Inflammatory macrophage treated with lipopolysaccharide for 4 hours (primary cell): ENCODE measurements at places on chromosomes 1 and 21.
A peak's percentile ranks its signal among the peaks of the same experiment; 100 is the strongest.

- peak; percentile 63 for DNase-seq
Measured at GRCh38 chr1:202752774-202753173, 42.5 kb upstream of the SYT2 start.

- no peak for DNase-seq
Measured at GRCh38 chr1:229254910-229255541, 15.9 kb upstream of the RAB4A start.

DNA sequence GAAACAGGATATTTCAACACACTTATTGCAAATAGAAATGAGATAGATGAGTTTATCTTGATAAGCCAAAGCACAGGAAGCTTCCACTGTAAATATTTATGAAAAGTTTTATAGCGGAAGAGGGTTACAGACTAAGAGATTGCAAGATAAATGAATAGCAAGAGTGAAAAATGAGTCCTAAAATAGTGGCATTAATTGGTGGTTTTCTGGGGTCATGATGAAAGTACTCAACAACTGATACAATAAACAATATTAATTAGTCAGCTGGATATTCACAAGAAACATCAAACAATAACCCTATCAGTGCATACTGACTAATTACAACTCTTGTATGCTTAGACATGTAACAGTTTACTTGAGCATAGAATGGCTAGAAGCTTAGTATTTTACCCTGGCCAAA is 154.8 kb upstream of the CHODL start:
- no peak for DNase-seq

DNA sequence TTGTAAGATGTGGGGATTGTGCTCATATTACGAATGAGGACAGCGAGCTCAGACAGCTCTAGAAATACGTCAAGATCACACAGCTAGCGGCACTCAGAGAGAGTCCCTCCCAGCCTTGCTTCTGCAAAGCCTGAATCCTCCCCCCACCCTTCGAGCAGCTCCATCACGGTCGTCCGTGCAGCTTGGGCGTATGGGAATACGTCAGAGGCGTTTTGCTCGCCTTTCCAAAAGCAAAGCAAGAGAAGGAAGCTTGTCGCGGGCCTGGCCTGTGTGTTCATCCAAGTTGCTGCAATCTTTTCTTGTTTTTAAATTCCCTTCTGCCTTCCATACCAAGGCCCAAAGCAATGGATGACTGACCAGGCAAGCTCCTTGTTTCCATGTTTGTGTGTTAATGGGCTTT is 125.5 kb upstream of the IRF2BP2 start:
- DNase-seq: no peak

DNA sequence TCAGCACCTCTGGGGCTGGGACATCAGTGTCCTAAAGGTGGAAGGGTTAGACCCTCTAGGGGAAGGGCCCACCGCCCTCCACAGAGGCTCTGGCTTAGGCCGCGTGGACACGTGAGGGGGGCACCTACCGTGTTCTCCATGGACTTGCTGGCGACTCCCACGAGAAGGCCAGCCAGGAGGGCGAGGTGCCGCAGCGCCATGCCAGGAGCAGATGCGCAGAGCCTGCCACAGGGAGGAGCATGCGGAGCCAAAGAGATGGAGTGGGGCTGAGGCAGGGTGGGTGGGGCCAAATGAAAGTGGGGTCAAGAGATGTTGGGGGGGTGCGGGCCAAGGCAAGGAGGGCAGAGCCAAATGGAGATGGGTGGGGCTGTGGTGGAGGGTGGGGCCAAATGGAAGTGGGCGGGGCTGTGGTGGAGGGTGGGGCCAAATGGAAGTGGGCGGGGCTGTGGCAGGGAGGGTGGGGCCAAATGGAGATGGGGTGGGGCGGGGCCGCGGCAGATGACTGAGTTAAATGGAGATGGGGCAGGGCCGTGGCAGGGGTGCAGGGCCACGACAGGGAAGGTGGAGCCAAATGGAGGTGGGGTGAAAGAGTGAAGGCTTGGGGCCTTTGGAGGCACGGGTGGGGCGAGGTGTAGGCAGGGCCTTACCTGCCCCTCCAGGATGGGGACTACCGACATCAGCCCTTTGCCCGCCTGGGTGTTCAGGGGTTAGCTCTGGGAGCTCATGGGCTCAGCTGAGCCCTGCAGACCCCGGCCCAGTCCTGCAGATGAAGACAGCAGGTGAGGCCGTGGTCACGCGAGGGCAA is 17.4 kb upstream of the RNF223 start:
- DNase-seq: no peak

DNA sequence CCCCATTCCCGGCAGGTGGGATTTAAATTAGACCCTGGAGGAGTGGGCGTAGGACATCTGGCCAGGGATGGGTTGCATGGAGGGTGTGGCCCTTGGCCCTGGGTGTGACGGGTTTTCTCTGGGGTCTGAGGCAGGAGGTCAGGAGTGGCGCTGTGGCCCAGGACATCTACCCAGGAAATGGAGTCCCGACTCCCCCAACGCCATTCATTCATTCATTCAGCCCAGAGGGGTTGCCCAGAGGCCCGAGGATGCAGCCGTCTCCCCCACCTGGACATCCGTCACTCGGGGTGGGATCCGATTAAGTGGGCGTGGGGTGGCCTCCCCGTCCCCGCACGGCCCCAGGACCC is 663 bp downstream of the ATP13A2 start:
- no peak for DNase-seq

- DNase-seq: peak; percentile 62
Measured at GRCh38 chr1:183543619-183544204, 46.5 kb downstream of the NCF2 start.

DNA sequence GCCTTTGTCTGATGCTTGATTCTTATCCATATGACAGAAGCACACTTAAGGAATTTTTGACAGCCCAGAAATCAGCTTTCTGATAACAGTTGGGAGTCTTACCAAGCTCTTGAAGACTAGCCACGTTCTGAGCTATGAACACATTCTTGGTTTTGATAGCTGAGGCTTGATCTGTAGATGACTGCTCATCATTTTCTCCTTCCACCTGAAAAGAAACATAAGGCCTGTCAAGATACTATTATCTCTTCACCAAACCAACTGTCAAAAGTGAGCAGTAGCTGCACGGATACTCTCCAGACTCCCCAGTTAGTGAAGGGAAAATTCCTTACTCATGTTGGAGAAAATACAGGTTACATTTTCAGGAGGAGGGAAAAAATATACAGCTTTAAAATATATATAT is 12.2 kb downstream of the UBR4 start:
- no peak for DNase-seq

DNA sequence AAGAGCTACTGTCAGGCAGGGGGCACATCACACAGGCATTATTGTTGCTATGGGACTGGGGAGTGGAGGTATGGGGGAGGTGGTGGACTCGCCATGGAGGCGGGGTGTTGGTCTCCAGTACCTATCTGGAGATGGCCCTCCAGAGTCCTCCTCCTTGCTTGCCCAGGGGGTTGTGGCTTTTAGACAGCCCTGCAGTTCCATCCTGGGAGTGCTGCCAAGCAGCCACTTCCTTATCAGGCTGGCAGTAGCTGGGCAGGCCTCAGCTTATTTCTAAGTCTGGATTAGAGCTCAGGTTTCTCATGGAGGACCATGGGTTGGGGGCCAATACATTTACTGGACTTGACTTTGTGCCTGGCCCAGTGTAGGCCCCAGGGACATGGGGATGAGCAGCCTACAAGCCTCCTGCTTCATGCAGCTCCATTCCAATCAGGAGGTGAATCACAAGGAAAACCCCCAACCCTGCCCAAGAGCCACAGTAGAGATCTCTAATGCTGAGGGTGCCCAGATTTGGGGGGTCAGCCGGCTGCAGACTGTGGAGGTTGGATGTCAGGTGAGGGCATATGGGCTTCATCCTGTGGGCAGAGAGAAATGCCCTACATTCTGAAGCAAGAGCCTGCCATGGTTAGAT is 210.7 kb upstream of the EDN2 start:
- peak; percentile 24 for DNase-seq

DNA sequence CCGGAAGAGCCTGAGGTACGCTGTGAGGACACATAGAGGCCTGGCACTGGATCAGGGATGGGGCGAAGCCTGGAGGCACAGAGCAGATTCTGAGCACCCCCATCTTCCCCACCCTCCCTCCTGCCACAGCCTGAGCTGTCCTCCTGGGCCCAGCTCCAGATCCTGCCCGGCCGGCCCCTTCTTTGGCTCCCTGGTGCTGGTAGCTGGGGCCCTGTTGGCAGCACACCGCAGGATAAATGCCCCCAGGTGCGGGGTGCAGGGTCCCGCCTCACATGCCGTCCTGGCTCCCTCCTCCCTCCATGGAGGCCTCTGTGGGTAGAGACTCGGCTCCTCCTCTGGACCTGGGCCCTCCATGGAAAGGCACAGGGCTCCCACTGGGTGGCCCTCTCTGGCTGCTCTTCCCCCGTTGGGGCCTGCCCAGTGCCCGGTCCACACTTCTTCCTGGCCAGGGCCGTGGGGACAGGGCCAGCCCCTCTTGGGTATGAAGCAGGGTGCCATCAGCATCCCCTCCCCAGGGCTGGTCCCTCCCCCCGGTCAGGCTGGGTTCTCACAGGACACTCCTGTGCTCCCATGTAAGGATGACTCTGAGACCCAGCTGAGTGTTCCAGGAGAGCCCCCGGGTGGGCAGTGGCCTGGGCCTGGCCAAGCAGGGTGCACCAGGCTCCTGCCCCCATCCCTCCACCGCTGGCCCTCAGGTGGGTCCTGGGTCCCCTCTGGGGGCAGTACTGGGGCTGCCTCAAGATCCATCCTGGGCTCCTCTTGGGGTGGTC is 1.1 kb upstream of the OBSCN start:
- DNase-seq: no peak

GRCh38 chr1:92210701-92211100 is 7.0 kb upstream of the C1orf146 start:
- DNase-seq: no peak

DNA sequence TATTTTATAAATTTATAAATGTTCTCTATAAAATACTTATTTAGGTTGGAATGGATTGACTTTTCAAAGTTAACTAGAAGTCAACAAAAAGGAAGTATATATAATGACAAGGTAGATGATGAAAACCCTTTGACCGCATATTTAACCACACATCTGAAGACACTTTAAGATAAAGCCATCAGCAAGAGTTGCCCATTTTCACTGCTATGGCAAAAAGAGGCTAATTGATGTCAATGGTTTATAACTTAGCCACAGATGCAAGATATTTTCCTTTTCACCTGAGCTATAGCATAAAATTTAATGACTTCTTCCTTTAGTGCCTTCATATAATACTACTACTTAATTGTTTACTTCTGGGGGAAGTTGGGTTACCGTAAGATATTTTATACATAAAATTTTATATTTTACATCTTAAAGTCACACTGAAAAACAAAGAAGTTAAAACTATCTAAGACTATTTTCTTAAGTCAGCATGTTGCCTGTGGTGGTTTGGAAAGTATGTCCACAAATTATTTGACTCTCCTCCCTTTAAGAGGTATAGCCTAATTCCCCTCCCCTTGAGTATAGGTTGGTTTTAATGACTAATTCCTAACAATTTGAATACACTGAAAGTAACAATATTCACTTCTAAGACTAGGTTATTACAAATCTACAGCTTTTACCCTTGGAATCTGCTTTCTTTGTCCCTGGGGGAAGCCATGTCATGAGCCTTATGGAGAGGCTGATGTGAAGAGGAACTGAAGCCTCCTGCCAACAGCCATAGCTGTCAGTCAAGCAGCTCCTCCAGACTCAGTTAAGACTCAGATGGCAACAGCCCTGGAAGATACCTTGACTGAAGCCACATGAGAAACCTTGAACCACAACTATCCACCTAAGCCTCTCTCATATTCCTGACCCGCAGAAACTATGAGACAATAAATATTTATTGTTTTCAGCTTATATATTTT is 40.3 kb upstream of the LRRC8B start:
- DNase-seq: peak; percentile 29

GRCh38 chr1:99557546-99558202 is 88.2 kb upstream of the PALMD start:
- no peak for DNase-seq

- peak; percentile 78 for DNase-seq
Measured at GRCh38 chr1:44707959-44708831, 22.8 kb downstream of the RNU5D-1 start.

- no peak for DNase-seq
Measured at GRCh38 chr1:115428256-115428655, 90.2 kb upstream of the NGF start.

GRCh38 chr1:174258148-174258550 is 98.8 kb downstream of the RABGAP1L start:
- peak; percentile 51 for DNase-seq

DNA sequence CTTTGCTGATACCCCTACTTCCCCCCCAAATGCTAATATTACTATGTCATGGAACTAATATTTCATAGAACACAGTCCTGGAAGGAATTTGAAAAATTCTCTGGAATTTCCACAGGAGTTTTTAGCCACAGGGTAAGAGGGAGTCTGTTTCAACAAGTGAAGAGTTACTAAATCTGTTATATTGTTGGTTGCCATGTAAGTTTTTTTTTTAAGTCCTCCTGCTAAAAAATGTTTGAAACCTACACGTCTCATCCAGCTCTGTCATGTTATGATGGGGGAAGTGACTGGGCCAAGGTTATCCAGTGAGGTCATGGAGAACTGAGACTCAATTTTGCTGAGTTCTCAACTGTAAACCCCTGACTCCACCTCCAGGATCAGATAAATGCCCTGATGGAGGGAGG is 60.8 kb upstream of the USP24 start:
- DNase-seq: peak; percentile 68

DNA sequence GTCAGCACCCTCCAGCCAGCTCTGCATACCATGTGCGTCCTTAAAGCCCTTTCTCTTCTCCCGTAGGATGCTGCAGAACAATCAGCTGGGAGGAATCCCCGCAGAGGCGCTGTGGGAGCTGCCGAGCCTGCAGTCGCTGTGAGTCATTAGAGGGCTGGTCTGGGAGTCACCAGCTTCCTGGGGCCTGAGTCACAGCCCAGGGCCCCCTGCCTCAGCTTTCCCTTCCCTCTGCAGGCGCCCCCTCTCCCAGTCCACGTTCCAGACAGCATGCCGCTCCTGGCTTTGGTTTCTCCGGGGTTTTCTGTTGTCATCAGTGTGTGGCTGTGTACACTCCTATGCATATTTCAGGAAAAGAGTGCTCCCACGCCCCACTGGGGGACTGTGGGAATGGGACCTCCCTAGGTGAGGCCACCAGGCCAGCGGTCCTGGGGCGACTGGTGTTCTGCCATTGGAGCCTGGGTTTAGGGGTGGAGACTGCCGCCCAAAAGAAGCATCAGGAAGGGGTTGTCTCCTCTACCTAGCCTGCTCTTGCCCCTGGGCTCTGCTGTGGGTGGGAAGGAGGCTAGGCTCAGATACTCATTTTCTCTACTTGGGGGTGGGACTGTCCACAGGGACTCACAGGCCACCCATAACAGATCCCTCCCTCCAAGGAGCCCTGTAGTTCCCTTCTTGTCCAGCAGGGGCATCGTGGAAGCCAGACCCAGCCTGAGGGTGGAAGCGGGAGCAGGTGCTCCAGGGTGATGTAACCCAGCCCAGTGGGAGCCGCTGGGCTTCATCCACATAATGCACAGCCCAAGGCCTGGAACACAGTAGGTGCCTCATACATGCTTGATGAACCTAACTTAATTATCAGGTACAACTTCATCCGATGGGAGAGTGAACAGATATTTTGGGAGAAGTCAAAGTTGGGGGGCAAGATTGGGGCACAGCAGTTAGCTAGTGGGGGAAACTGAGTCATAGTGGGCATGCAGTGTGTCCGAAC is 42.5 kb downstream of the LGR6 start:
- peak; percentile 62 for DNase-seq

GRCh38 chr21:45017039-45017960 is 57.1 kb upstream of the ADARB1 start:
- no peak for DNase-seq

- DNase-seq: peak; percentile 73
Measured at GRCh38 chr1:113859478-113860175, 11.9 kb downstream of the PTPN22 start.

GRCh38 chr1:33573661-33574060 is 101.2 kb downstream of the ZSCAN20 start:
- no peak for DNase-seq

- DNase-seq: no peak
Measured at GRCh38 chr1:39348278-39348677, 143.2 kb upstream of the BMP8A start.

- DNase-seq: no peak
Measured at GRCh38 chr1:77253211-77253610, 28.6 kb upstream of the AK5 start.
